NCI-H1694 treated with DMSO at 0.1 percent for 48 hours (cell line): ENCODE measurements at places on chromosomes 1 and 21.

- DNase-seq: no peak
Measured at GRCh38 chr1:207952617-207953542, 42.0 kb upstream of the CD34 start.

GRCh38 chr1:224378855-224379631 lies 22.4 kb downstream of the CNIH4 start:
- DNase-seq: no peak

- DNase-seq: no peak
Measured at GRCh38 chr1:77392486-77392885, 110.7 kb downstream of the AK5 start.

DNA sequence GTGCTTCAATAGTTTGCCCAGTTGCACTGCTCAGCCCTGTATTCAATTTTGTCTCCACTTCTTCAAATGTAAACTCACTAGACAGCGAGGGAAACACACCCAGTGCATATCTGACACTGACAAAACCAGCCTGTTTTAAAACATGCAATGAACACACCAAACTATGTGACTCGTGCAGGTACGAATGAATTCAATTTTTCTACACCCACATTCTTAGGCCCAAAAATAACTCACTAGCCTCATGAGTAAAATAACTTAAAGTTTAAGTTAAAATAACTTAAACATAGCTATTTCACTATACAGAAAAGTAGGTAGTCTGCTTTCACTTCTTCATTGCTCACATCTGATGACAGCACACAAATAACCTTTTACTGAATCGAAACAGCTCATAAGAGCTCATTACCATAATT lies 21.1 kb downstream of the TTC13 start:
- no peak for DNase-seq

- no peak for DNase-seq
Measured at GRCh38 chr1:9900142-9901043, 9.7 kb downstream of the CTNNBIP1 start.

DNA sequence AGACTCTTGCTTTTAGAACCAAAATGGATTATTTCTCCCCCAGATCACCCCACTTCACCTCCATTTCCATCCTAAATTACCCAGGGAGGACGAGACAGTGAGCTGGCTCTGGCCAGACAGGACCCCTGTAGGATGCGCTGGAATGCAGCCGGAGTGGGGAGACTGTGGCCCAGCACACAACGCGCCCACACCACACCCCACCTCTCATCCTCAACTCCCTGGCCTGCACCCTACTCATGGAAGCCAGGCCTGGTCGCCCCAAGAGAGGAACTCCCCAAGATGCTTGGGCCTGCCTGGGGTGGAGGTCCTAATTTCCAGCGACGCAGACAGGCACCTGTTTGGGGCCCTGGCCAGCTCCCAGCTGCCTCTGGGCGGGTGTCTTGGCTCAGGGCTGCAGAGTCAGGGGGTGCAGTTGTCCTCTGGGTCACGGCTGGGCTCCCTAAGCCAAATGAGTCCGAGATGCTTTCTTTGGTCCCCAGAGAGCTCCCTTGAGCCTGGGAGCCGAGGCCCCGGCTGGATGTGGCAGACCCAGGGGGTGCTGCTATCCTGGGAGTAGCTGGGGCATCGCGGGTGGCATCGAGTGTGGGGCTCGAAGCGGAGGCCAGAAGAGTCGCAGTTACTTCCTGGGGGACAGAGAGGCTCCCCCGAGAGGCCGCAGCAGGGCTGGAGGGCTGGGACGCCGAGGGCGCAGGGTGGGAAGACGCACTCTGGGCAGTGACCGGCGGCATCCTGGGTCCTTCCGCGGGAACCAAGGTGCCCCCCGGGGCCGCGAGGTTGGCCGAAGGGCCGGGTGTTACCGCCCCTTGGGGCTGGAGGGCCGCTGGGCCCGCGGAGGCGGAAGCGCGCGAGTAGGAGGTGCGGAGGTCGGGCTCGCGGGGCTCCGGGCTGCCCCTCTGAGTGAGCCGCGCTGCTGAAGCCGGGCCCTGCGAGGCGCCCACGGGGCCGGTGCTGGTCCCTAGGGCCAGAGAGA lies 10.4 kb downstream of the CLEC20A start:
- DNase-seq: no peak
